ENCODE measurements at places on chromosomes 5 and 9.

GRCh38 chr9:76901801-76902200 is 4.1 kb downstream of the PRUNE2 start:
- DNase-seq, result no peak

DNA sequence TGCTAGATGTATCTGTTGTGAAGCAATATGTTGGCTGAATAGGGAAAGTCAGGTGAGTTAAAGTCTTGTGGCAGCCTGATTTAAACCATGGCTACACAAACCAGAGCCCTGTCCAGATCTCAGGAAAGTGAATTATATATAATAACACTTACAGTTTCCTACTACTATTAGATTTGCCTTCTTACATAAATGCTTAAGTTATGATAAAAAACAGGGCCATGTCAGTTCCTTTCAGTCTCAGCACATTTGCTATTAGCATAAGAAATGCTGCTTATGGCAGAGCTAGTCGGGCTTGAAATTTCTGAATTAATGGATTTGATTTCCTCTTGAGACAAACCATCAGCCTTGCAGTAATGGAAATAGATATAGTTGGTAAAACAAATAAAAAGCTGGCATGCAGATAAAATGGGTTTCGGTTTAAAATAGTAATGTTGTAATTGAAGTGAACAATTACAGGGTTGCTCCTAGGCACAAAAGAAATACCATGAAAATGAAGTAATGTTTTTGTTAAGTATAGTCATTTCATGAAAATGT is 664.2 kb upstream of the ZNF608 start:
- peak; percentile 75 for DNase-seq

DNA sequence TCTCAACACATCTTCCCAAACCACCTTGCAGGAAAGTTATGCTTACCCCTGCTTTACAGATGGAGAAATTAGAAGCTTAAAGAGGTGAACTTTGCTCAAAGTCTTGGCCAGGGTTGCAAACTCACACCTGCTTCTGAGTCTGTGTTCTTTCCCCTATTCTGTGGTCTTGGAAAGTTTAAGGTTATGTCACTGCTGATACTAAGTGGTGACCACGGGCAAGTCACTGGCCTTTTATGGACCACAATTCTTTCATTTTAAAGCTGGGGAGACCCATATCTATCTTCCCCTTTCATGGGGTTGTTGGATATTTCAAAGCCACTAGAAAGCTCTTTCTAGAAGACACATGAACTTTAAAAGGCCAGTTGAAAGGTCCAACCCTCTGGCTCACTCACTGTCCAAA is 95.4 kb upstream of the KLF4 start:
- DNase-seq, result no peak

DNA sequence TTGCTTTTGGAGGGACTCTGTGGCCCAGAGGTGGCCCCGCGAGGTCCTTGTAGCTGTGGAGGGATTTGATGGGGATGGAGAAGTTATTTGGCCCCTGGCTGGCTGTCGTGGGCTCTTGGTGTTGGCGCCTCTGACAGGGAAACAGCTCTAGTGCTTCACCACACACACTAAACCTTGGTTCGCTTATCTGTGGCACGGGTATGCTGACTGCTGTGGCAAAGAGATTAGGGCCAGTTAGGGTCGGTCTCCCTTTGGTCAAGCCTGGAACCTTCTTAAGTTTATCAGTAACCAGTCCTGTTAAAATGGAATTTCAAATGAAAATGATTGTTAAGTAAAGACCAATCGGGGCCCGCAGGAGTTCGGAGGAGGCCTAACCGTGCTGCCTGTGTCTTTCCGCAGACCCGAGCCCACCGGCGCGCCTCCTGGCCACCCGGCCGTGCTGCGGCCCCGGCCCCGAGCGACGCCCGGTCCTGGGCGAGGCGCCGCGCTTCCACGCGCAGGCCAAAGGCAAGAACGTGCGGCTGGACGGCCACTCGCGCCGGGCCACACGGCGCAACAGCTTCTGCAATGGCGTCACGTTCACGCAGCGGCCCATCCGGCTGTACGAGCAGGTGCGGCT is 28.4 kb downstream of the NEURL1B start:
- DNase-seq, result no peak

DNA sequence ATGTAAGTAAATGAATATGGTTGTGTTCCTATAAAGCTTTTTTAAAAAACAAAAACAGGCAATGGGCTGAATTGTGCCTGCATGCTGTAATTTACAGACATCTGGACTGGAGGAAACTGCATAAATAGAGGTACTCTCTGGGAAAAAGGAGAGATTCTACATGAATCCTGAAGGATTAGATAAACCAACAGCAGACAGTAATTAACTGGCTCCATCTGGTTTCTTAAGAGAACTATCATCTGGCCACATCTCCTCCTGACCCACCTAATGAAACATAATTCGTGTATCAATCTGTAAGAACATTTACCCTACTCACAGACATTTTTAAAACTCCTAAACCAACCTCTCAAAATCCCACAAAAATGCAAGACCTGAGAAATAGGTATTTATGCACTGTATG is 528.1 kb upstream of the ST8SIA4 start:
- DNase-seq, result no peak

DNA sequence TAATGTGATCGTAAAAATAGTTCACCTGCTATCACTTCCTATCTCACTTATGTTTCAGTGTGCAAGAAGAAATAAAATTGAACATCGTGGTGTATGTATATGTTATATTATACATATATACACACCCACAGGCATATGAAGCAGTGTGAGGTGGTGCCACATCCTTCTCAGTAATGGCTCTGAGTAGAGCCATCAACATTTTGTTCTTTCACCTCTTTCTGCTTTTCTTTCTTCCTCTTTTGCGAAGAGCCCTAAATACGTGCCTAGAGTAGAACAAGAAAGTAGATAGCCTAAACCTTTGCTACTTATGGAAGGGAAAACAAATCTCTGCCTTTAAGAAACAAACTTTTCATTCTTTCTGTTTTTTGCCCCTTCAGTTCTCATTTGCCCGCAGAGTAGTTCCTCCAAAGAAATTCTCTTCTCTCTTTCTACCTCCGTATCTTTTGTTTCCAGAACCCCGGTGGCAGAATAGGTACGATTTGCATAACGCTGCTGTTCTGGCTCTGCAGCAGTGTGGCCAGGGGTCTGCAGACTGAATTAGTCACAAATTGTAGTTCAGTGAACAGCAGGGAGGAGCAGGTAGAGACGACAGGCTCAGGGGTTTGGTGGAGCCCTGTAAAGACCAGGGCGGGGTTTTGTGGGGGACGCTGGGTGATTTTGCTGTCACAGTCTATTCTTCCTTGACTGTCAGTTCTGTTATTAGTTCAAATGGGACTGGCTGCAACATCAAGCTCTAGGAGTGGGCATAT is 40.5 kb upstream of the PJA2 start:
- no peak for DNase-seq

DNA sequence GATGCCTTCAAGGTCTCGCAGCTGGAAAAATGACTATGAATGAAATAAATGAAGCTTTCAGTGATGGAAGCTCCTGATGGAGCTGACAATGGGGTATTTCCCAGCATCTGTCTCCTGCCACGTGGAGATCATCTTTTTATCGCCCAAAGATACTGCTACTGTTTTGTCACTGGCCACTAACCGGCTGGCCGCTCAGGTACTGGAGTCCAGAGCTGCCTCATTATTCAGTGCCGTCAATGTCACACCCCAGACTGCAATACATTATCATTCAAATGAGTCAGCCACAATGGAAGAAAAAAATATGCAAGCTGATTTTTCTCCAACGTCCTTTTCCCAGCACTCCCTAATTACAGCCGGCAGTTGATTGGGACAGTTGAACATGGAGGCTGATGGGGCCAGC is 280.4 kb downstream of the ZSWIM6 start:
- no peak for DNase-seq

GRCh38 chr5:29485333-29485732 is 1708.2 kb upstream of the CDH6 start:
- DNase-seq, result no peak

GRCh38 chr5:136115183-136115865 is 17.3 kb upstream of the SMAD5 start:
- no peak for DNase-seq

DNA sequence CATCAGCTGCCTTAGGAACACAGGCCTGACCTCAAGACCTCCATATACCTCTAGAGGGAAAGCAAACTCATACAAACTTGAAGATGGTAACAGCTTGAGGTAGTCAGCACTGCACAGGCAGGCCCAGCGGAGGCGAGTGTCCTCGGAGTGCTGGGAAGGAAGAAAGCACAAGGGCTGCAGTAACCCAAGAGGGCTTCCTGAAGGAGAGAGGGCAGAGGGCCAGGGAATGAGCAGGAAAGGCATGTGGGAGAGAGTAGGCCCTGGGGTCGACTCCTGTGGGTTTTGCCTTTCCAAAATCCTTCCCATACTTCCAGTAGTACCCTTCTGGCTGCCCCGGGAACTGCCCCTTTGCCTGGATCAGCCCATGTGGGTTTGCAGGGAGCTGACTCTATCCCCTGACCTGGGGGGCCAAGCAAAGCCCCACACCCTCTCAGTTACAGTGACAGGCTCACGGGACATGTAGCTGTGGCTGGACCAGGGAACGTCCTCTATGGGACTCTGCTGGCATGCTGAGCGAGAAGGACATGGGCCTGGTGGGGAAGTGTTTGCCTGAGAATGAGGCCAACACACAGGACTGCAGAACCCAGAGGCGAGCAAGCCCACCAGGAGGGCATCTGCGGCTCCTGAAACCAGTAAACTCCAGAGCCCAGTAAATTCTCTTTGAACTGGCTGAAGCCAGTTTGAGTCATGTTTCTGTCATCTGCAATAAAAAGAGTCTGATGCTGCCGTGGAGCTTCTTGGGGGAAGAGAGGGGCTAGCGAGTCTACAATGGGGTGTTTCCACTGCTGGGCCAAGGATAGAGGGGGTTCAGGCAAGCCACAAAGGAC is 64.1 kb downstream of the COL23A1 start:
- no peak for DNase-seq

GRCh38 chr9:134712926-134713325 is 71.3 kb downstream of the COL5A1 start:
- DNase-seq, result no peak

GRCh38 chr5:141850244-141850768 is 27.9 kb downstream of the PCDH1 start:
- no peak for DNase-seq

- no peak for DNase-seq
Observed at GRCh38 chr9:98178874-98179850, 13.3 kb downstream of the CORO2A start.

DNA sequence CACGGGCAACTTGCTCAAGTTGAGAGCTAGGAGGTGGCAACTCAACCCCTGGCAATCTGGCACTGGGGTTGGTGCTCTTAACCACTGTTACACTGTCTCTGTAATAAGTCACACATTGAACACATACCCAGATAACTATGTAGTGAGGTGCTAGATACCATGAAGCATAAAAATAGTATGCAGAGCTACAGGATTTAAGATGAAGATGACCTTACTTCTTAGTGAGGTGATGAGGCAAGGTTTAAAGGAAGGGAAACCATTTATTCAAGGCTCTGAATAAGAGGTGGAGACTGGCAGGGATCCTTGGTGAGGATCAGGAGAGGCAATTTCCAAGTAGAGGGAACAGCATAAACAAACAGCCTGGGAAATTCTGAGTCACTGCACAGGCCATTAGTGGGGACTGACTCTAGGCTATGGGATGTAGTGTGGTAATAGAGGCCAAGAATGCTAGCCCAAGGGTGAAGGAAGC is 67.6 kb upstream of the NR3C1 start:
- no peak for DNase-seq

- no peak for DNase-seq
Observed at GRCh38 chr5:4717446-4717845, 422.7 kb upstream of the ADAMTS16 start.

GRCh38 chr5:78735834-78736463 is 87.4 kb upstream of the LHFPL2 start:
- no peak for DNase-seq

DNA sequence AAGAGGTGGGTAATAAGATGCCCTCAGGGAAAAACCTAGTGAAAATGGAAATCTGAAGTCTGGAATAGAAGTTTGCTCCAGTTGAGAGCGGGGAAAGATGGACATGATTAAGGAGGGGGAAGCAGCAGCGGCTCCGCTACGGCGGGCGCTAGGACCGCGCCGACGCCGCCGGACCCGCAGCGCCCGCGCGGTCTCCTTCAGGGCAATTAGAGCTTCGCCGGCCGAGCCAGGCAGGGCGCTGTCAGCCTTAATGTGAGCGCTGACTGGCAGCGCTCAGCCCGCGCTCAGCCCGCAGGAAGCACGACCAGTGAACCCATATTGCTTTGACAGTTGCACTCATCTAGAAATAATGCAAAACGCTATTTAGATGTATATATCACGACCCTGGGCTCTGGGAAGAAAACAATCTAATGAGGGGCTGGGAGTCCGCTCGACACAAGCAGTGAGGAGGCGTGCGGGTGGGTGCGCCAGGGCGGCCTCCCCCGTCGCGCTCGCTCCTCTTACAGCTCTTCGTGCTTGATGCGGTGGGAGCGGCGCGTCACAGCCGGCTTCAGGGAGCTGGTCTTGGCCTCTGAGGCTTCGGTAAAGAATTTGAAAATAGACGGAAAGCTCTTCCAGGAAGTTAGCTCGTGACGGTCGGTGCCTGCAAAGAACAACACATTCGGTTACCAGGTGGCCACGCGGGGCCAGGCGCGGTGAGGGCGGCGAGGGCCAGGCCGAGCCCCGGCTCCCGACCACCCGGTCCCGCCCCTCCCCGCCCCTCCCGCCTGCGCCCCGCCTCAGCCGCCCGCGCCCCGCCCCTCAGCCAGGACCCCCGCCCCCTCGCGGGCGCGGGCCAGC is 37.7 kb downstream of the NR2F1 start:
- peak; percentile 48 for DNase-seq

- no peak for DNase-seq
Observed at GRCh38 chr9:101977614-101978210, 239.3 kb upstream of the GRIN3A start.

DNA sequence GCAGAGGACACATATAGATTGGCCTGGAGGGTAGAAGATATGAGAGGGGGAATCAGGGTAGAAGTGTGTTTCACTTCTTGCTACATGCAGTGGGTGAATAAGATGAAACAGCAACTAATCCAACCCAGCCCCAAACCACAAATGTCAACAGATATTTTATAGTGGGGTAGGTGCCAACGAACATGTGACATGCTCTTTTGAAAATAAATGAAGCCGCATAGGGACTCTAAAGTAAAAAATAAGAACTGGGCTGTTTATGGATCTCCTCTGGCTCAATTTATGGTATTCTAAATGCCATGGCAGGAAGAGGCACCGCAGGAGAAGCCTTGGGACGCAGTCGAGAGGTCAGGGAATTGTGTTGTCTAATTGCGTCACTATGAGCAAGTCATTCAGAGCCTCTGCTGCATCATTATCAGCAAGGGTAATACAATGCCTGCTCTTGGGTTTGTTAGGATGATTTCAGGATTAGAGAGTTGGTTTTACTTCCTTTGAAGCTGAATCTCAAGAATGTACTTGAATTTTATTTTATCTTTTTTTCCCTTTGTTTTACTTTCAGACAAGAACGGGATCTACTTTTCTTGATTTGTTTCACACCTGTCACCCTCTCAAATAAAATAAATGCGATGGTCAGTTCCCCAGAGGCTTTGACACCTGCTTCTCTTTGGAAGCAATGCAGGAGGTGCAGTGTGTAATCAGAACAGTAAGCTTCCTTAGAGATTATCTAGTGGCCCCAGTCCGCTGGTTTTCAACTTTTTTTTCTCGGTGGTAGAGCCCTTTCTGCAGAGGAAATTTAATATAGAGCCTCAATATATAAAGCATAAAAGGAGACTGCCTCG is 375.6 kb upstream of the CLINT1 start:
- DNase-seq, result no peak
